Aorta (tissue), 5 donors: ENCODE measurements at places on chromosomes 12 and 14. TPM values are rescaled to one million over a fixed set of nuclear protein-coding genes. Genes with fewer than 3 reads are reported as not detected.

The ART4 gene
- 10.5 TPM for polyA plus RNA-seq

DNA sequence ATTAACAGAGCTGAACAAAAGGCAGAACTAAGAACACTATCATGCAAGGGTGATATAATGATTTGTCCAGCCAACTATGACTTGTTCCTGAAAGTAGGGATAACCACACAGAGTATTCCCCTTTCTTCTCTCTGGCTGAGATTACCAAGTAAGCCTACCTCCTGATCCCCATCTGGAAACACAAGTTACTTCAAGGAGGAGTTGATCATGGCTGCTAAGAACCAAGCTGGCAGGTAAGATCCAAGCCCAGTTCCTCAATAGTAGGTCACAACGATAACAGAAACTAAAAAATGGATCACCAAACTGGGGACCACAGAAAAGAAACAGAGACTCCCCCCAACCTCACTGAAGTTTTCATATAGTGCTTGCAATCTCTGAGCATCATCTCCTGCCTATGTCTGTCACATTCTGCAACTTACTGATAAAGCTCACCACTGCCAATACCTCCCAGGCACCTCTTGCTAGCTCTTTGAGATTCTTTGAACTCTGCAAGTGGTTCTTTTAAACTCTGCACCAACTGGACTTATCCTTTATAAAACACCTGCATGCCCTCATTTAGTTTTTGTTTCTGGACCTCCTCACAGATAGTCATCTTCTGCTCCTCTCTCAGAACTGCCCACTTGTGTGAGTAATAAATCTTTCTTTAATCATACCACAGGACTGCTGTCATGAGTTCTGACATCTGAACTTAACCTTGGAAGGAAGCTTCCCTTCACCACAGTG lies 76.6 kb downstream of the LRP6 start:
- DNase-seq, result no peak

- no peak for DNase-seq
Measured at GRCh38 chr12:47777151-47777550, 4.1 kb downstream of the SLC48A1 start.

The C12orf56 gene
- not detected for polyA plus RNA-seq

GRCh38 chr12:25307818-25308217 lies 57.1 kb upstream of the KRAS start:
- DNase-seq, result no peak

DNA sequence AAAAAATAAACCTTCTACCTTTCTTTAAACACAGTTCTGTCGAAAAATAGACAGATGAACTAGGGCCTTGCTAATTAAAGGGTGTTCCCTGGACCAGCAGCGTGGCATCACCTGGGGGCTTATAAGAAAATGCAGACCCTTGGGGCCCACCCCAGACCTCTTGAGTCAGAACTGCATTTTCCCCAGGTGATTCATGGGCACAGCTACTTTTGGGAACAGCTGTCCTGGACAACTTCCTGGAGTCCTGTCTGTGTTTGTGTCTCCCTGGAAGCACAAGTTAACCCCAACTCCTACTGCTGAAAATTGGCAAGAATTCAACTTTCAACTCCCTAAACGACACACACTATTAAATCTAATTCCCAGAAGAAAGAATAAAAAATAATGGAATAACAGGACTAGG lies 17.8 kb downstream of the FBLN5 start:
- no peak for DNase-seq

GRCh38 chr14:56237398-56237797 lies 119.2 kb downstream of the PELI2 start:
- DNase-seq, result no peak

GRCh38 chr12:79769189-79769859 lies 78.6 kb upstream of the PAWR start:
- no peak for DNase-seq

- peak; percentile 78 for DNase-seq
Measured at GRCh38 chr12:12717586-12718380, 615 bp downstream of the CDKN1B start.

- no peak for DNase-seq
Measured at GRCh38 chr12:109239179-109239578, 69.9 kb downstream of the FOXN4 start.

The ABCD4 gene
- 10.5 TPM for polyA plus RNA-seq

The BTG1 gene
- polyA plus RNA-seq, result 25.7 TPM

The FGF6 gene
- not detected for polyA plus RNA-seq

- DNase-seq, result no peak
Measured at GRCh38 chr12:22190969-22191368, 143.5 kb downstream of the ST8SIA1 start.

DNA sequence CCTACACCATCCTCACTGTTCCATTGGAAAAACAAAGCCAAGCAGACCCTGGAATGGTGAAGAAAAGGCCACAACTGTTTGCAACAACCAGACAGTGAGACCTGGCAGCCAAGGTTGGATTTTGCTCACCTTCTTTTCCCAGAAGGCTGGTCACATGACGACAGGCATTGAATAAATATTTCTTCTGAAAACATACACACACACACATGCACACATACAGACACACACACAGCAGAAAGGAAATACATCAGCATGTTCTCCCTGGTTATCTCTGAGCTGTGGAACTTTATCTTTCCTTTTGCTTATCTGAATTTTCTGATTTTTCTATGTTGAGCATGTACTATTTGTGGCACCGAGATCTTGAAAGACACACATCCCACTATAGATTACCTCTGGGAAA lies 38.0 kb upstream of the CCDC60 start:
- no peak for DNase-seq

GRCh38 chr14:68561531-68562007 lies 231.3 kb downstream of the ZFP36L1 start:
- DNase-seq, result no peak

GRCh38 chr12:77339610-77340009 lies 274.2 kb upstream of the E2F7 start:
- no peak for DNase-seq

DNA sequence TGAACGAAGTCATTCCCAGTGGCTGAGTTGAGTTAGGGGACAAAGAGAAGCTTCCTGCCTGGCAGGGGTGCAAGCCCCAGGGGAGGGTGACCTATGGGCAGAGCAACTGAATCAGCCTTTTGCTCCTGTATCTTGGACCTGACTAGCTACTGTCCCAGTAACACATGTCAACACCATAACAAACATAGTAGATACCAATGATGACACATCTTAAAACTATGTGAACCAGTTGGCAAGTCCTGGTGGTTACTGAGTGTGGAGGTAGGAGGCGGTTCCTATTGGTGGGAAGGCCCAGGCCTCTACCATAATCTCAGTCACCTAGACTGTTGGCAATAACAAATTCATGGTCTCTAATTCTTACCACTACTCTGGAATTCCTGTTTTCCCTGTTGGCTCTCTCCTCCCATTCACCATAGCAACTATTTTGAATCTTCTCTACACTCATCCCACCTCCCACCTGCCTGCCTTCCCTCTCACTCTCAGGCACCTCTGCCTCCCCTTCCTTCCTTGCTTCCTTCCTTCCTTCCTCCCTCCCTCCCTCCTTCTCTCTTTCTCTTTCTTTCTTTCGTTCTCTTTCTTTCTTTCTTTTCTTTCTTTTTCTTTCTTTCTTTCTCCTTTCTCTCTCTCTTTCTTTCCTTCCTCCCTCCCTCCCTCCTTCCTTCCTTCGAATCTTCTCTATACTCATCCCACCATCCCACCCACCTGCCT lies 8.1 kb upstream of the P2RX7 start:
- no peak for DNase-seq

- no peak for DNase-seq
Measured at GRCh38 chr14:104875412-104875751, 10.3 kb downstream of the CEP170B start.

The MAP1LC3B2 gene
- polyA plus RNA-seq, result 3.5 TPM
